ENCODE measurements at places on chromosomes 13 and 19. TPM values are rescaled to one million over a fixed set of nuclear protein-coding genes. Genes with fewer than 3 reads are reported as not detected.

DNA sequence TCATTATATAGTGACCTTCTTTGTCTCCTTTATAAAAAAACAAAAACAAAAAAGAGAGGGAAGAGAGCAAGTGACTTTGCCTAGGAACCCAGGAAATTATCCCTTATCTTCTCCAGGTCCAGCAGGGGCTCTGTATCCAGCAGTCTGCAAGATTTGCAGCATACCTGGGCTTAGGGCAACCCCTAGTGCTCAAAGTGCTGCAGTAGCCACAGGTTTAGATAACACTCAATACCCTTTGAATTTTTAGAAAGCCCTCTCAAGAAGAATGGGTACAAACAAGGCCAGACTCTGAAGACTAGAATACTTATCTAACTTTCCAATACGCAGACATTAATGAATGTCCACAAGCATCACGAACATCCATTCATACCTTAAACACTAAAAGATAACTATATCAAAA, 43.2 kb downstream of the CCNA1 start:
- no peak for DNase-seq

DNA sequence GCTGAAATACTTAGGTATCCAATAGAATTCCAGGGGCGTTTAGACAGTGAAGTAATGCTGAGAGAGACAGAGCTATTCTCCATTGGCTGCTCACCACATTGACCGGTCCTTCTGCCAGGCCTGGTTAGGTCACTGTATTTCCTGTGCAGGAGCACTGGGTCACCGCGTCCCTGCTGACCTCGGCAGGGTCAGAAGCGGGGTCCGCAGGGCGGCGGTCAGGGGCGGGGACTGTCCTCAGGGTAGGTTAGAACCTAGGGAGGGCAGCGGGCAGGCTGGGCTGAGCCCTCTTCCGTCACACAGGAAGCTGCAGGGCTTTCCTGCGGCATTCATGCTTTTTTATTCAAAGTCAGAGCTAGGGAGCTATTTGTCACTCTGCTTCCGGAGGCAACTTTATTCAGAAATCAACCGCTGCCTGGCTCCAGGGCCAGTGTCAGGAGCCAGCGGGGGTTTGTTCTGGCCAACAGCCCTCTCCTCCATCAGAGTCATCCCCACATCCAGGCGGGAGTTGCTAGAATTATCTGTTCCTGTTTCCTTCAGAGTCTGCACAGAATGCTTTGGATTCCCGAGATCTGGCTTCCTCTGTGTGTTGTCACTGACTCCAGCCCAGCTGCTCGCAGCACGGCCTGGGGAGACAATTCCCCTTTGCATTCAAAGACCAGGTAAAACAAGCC, 81.2 kb upstream of the WASF3 start:
- DNase-seq = no peak

DNA sequence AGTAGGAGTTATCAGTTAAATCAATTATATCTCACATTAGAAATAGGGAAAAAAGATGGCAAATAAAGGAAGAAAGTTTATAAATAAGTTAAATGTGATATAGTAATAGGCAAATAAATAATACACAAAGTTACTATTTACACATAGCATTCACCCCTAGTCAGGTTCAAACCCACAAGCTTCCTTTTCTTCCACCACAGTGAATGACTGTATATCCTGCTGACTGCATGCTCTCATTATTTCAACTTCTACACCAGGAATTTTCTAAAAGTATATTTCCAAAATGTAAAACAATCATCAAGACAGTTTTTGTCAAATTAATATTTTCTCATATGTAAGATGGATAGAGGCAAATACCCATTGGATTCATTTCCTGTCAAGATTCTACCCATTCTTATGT, 548.6 kb upstream of the SLITRK5 start:
- no peak for DNase-seq

GRCh38 chr13:111480503-111480902, 160.1 kb downstream of the TEX29 start:
- DNase-seq = no peak

DNA sequence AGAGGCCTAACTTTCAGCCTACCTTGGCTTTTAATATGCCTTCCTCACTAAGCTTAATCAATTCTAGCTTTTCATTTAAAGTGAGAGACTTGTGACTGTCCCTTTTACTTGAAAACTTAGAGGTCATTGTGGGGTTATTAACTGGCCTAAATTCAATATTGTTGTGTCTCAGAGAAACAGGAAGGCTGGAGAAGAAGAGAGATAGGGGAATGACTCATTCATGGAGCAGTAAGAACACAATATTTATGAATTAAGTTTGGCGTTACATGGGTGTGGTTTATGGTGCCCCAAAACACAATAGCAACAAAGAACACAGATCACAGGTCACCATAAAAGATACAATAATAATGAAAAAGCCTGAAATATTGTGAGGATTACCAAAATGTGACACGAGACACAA, 612.1 kb downstream of the TBC1D4 start:
- no peak for DNase-seq

GRCh38 chr13:54972838-54973237, 1944.2 kb downstream of the OLFM4 start:
- DNase-seq = no peak

- DNase-seq = no peak
Measured at GRCh38 chr13:98972059-98972458, 5.8 kb downstream of the DOCK9 start.

- no peak for DNase-seq
Measured at GRCh38 chr13:97921176-97921816, 32.2 kb upstream of the IPO5 start.

- DNase-seq = no peak
Measured at GRCh38 chr13:90683711-90684131, 663.8 kb upstream of the MIR17HG start.

- no peak for DNase-seq
Measured at GRCh38 chr13:79681069-79681468, 200.1 kb downstream of the NDFIP2 start.

GRCh38 chr13:91722267-91722884, 324.0 kb downstream of the GPC5 start:
- no peak for DNase-seq

DNA sequence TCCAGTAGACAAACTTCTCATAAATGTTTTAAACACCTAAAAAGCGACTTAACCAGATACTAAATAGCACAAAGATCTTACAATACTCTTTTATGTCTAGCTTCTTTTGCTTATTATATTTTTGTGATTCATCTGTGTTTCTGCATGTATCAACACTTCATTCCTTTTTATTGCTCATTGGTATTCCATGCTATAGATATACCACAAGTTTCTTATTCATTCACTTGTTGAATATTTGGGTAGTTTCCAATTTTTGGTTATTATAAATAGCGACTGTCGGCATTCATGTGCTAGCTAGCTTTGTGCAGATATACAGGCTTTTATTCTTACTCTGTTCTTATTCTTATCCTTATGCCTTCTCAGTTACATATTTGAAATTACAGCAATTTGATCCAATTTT, 50.0 kb upstream of the RGCC start:
- no peak for DNase-seq

- no peak for DNase-seq
Measured at GRCh38 chr19:41416194-41416674, 10.9 kb downstream of the B3GNT8 start.

GRCh38 chr19:55442372-55442961, 633 bp downstream of the SHISA7 start:
- no peak for DNase-seq

- no peak for DNase-seq
Measured at GRCh38 chr13:58998716-58999115, 1165.0 kb downstream of the DIAPH3 start.

GRCh38 chr13:48437371-48437770, 24.5 kb upstream of the LPAR6 start:
- no peak for DNase-seq

CYP2A6 gene
- polyA plus RNA-seq = not detected

ACER1 gene
- 0.13 TPM for polyA plus RNA-seq

ERICH6B gene
- 0.88 TPM for polyA plus RNA-seq

ZNF726 gene
- polyA plus RNA-seq = 13.5 TPM

NLRP4 gene
- polyA plus RNA-seq = not detected
